ENCODE measurements at places on chromosomes 16 and 17.

DNA sequence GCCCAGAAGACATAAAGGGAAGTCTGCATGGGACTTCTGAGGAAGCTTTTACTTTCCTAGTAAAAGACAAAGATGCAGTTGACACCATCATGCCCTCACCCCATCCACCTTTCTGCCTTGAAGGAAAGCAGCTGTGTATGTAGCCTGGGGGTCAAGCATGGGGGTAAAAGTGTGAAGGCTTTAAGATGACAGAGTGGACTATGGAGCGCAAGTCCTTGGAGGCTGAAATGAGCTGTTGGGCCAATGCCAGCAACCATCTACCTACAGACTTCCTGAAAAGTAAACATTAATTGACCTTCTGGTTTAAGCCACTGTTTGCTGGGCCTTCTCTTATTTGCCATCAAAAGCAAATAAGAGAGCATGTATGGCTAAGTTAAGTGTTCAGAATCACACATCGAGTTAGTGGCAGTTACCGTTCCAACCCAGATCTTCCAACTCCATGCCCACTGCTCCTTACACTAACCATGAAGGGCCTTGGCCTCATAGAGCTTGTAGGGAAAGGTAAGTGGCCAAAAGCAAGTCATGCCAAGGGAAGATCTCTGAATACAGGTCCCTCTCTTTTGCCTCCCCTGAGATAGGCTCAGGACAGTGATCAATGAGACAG, 30.0 kb downstream of the SLC13A5 start:
- no peak for DNase-seq

GRCh38 chr16:77805398-77805797, 17.0 kb downstream of the VAT1L start:
- DNase-seq = peak; percentile 28

DNA sequence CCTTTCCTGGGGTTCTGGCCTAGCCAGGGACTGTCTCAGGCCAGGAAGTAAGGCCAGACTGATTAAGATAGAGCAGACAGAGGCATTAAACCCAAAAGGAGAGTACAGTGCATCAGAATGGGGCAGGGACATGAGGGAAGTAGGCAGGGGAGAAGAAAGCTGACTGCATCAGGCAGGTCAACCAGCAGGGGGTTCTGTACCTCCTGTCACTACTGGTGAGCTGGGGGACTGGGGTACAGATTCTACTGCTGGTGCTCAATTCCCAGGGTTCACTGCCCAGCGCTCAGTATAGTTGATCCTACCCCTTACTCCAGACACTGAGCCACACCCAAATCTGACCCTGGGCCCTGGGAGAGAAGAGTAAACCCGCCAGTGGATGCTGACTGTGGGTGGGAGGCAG, 12.9 kb upstream of the MTMR4 start:
- DNase-seq = no peak

GRCh38 chr17:78610951-78611511, 33.8 kb upstream of the DNAH17 start:
- DNase-seq = no peak

DNA sequence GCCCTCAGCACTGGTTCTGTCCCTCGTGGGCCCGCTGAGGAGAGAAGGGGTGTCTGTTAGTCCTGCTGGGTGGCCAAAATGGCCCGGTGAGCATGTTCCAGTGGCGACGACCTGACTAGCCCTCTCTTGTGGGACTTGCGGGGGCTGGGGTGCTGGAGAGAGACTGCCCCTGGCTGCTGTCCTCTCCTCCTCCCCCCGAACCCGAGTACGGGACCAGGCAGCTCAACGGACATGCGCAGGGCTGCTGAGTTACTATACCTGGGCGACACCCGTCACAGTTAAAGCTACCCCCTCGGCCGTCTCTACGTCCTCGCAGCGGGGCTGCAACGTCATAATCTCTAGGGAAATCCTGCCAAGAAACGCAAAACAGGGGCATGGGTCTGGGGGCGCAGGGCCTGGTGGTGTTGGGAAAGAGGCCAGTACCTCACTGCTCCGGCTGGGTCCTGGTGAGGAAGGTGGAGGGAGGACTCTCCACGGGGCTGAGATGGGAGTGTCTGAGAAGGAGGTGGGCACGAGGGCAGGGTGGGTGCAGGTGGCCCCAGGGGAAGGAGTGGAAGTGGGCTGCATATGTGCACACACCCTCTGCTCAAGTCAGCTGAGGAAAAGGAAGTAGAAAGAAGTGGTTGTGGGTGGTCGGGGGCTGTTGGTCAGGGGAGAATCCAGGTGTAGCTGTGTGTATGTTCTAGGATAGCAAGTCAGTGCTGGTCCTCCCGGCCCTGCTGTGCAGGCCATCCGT, 13.4 kb downstream of the FLOT2 start:
- no peak for DNase-seq

GRCh38 chr17:82795615-82796014, 43.8 kb downstream of the TBCD start:
- no peak for DNase-seq

DNA sequence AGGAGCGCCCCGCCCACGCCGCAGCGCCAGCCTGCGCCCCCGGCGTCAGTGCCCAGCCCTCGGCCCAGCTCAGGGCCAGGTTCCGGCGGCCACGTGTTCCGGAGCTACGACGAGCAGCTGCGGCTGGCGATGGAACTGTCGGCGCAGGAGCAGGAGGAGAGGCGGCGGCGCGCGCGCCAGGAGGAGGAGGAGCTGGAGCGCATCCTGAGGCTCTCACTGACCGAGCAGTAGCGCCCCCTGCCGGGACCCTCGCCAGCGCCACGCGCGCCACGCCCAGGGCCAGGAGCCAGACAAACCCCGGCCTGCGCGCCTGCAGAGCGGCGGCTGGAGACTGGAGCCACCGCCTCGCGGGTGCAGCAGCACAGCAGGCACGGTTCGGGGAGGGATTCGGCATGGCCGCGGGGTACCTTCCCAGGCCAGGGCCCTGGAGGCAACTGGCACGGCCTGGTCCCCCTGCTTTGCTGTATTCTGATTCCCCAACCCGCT, 9.3 kb downstream of the CORO6 start:
- DNase-seq = peak; percentile 96

DNA sequence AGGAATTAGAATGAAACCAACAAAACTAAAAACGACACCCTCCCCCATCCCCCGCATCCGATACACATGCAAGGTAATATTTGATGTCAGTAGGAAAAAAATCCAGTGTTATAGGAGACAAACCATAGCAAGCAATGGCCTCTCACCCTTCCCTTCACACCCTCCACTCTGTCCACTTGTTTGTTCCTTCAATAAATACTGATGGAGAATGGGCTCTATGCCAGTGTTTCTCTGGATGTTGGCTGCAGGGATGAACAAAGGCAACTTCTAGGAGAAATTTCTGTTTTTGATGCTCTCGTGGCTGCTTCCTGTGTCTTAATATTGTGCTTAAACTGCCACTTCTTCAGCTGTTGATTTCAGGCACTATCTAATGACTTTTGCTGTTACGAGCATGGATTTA, 98.8 kb downstream of the WWOX start:
- no peak for DNase-seq

DNA sequence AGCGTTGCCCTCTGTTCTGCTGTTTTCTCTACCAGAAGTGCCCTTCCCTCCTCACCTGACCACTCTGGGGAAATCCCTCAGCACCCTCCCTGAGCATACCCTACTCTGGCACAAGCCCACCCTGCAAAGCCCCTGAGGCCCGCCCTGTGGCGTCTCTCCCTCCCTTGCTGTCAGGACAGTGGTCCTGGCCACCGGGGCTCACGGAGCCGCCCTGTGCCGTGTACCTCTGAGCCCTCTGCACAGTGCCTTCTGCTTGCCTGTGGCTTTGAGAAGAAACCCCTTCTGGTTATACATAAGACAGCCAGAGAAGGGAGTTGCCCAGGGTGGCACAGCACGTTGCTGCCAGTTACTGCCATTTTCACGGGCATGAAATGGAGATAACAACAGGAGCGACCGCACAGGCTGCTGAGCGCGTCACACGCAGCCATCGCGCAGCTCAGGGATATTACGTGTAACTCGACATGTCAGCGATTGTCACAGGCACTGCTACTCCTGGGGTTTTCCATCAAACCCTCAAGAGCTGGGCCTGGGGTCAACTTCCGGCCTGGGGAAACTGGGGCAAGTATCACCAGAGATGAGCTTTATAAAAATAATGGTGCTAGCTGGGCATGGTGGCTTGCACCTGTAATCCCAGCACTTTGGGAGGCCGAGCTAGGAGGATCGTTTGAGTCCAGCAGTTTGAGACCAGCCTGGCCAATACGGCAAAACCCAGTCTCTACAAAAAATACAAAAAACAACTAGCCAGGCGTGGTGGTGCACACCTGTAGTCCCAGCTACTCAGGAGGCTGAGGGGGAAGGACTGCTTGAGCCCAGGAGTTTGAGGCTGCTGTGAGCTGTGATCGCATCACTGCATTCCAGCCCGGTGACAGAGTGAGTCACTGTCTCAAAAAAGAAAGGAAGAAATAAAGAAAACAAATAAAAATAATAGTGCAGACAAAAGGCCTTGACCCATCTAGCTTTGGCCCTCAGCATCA, 14.8 kb downstream of the SCGB1C2 start:
- no peak for DNase-seq

- no peak for DNase-seq
These were observed 8.1 kb upstream of the CCL18 start for GRCh38 chr17:36055921-36056520.

- DNase-seq = no peak
These were observed 21.9 kb downstream of the ACE start for GRCh38 chr17:63498626-63499195.

DNA sequence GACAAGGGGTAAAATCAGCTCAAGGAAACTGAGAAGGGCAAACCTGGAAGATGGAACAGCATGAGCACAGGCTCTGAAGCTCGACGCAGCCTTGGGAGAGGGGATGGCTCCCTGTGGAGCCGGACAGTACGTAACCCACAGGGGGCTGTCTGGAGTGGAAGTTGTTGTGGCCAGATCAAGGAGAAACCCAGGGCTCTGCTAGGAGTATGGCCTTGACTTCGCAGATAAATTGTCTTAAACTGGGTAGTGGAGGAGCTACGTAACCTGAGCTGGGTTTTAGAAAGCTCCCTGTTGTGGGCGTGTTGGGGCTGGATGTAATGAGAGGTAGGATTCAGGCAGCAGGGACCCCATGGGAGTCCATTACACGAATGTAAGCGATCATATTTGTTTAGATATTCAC, 25.5 kb upstream of the AXIN2 start:
- no peak for DNase-seq

- DNase-seq = no peak
These were observed 54.1 kb downstream of the B9D1 start for GRCh38 chr17:19308398-19308797.

DNA sequence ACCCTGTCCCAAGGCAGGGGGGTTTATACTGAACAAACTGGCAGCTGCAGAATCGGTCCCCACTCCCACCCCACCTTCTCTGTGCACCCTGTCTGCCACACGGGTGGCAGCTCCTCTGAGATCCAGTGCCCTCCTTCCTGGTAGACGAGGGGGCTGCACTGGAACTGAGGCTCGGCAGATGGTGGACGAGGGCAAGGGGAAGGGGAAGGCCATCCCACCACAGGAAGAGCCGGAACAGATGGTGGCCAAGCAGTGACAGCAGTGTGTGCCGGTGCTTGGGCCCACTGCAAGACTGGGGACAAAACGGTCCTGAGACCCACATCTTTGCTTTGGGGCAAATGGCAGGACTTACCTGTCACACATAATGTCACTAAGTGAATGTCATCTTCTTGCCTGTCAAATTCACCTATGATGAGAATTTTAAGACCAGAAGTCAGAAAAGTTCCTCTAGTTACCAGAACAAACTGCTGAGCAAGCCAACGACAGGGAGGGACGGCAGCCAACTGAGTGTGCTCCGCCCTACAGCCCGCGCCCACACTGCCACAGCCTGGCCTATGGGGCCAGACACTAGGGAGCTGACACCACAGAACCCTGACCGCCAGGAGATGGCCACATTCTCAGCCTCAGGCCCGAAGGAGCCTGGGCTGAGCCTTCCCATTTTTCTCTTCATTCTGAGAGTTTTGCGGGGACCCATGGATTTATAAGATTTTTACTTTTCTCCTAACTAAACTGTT, 14.4 kb downstream of the NTAN1 start:
- DNase-seq = peak; percentile 76

DNA sequence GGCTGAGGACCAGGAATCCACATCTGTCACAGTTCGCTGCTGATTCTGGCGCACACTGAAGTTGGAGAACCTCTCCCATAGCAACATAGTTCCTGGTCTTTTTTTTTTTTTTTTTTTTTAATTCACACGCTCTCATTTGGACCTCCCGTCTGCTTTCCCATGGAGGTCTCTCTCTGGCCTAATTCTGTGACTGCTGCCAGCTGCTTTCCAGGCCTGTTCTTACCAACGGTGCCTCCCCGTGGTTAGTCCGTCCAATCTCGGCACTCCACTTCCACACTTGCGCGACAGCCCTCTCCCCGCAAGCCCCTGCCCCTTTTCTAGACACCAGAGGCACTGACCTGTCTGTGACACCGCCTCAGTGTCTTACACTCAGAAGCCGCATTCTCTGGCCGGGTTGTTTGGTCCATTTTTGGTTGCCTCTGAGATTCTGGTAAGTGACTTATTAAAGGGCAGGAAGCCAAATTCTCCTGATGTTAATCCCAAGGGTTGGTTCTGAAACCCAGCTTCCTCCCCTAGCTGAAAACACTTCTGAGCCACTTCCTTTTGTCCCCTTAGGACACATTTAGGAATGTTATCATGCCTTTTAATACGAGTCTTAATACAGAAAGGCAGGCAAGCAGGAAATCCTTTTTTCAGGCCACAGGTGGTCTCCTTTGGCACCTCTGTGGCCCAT, 1.1 kb upstream of the AKTIP start:
- DNase-seq = peak; percentile 38

- DNase-seq = no peak
These were observed 75.0 kb upstream of the ADAMTS18 start for GRCh38 chr16:77509796-77510195.

GRCh38 chr17:50146927-50147665, 3.4 kb downstream of the PPP1R9B start:
- no peak for DNase-seq

DNA sequence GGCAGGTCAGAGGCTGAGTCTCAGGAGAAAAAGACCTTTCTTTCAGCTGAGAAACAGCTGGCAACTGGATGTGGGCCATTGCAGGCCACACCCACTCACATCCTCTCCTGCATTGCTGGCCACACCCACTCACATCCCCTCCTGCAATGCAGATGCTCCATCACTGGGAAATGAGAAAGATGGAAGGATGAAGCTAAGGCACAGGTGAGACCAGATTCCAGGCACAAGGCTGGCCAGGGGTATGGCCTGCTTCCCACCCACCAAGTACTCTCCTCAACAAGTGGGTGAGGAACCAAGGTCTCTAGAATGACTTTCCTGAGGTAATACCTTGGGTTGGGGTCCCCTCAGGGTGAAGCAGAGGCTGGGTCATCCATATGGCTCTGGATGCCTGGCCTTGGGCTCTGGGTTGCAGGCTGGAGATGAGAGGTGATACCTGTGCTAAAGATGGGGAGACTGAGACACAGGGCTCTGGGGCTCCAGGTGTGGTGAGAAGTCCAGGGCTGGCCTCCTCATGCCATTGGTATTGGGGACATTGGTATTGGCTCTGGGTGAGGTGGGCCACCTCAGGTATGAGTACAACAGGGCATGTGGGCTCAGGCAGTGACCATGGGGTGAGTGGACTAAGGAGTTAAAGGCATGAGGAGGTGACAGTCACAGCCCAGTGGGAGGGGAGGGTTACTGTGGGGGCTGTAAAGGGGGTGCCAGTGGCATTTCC, 1726.8 kb downstream of the TP53TG3F start:
- no peak for DNase-seq

- DNase-seq = no peak
These were observed 134.9 kb downstream of the CCT6B start for GRCh38 chr17:34826332-34826731.

- DNase-seq = peak; percentile 88
These were observed 12.0 kb upstream of the CD300A start for GRCh38 chr17:74454197-74455024.

- DNase-seq = no peak
These were observed 150.5 kb downstream of the NPIPB5 start for GRCh38 chr16:22661161-22661647.

GRCh38 chr17:57899822-57900221, 50.0 kb upstream of the MRPS23 start:
- peak; percentile 67 for DNase-seq
